ENCODE measurements at places on chromosomes 11 and 22. TPM values are rescaled to one million over a fixed set of nuclear protein-coding genes. Genes with fewer than 3 reads are reported as not detected.
A peak's percentile ranks its signal among the peaks of the same experiment; 100 is the strongest.

- DNase-seq = no peak
- H3K27me3 ChIP-seq = peaks cover 88% of the 10 kb centered on the region
- H3K4me1 ChIP-seq = no peaks in the 10 kb centered on the region
- H3K4me3 ChIP-seq = no peak overlapping the region
- no peak overlapping the region for H3K27ac ChIP-seq
Observed at GRCh38 chr11:125222494-125222893, 57.9 kb downstream of the PKNOX2 start.

- H3K4me1 ChIP-seq = no peaks in the 10 kb centered on the region
- no peak overlapping the region for H3K4me3 ChIP-seq
- H3K27ac ChIP-seq = no peak overlapping the region
- H3K27me3 ChIP-seq = peaks cover 10% of the 10 kb centered on the region
- no peaks in the 10 kb centered on the region for H3K36me3 ChIP-seq
Observed at GRCh38 chr11:109148669-109149068, 273.3 kb upstream of the C11orf87 start.

DNA sequence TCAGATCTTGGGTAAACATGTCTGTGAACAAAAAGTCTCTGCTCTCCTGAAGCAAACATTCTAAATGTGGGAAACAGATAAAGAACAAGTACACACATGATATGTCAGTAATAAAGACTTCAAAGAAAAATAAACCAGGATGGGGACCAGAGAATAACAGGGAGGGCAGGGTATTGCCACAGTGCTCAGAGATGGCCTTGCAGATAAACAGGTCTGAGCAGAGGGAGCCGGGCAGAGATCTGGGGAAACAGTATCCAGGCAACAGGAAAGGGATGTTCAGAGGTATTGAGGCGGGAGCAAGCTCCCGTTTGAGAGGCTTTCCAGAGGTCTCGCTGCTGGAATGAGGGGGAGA, 2.9 kb downstream of the CCDC86 start:
- H3K4me1 ChIP-seq = peaks cover 24% of the 10 kb centered on the region
- H3K27ac ChIP-seq = no peak overlapping the region
- peak overlapping the region; percentile 92 for H3K4me3 ChIP-seq
- no peaks in the 10 kb centered on the region for H3K27me3 ChIP-seq

MGAT3 gene
- total RNA-seq = not detected

GTSE1 gene
- total RNA-seq = 26.4 TPM

DNA sequence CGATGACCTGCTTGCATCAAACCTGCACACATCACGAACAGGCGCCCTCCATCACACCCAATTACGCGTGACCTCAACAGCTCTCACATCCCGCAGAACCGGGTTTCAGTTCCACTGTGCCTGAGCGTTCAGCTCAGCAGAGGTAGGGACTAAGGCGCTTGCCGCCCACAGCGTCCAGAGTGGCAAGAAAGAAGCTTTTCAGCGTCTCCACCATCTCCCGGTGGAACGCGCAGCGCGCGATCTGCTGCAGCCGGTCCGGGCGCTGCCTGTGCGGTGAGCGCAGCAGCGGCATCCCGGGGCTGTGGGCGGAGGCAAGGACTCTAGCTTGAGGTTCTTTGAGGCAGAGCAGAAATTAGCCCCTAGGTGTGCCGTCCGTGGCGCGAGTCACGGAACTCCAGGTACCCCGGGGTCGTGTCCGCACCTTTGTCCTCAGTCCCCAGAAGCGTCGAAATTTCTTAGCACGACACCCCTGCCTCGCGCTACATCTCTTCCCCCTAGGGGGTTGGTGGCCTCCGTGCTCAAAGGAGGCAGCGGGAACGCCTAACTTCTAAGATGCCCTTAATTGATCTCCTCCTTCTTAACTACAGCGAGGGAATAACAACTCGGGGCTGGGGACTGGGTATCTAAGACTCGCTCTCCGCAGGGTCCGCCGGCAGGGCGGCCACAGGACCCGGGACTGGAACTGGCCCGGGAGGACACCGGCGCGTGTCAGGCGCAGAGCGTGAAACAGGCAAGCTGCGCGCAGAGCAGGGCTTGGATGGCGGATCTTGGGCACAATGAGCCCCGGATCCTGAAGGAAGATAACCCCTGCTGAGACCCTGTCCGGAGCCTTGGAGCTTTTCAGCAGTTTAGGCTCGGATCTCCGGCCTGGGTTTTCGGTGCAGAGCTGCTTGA, 1.7 kb upstream of the CALCA start:
- DNase-seq = no peak
- no peak overlapping the region for H3K27ac ChIP-seq
- no peaks in the 10 kb centered on the region for H3K4me1 ChIP-seq
- H3K27me3 ChIP-seq = peaks cover 37% of the 10 kb centered on the region

NCF4 gene
- 0.47 TPM for total RNA-seq

RFPL1 gene
- not detected for total RNA-seq

DNA sequence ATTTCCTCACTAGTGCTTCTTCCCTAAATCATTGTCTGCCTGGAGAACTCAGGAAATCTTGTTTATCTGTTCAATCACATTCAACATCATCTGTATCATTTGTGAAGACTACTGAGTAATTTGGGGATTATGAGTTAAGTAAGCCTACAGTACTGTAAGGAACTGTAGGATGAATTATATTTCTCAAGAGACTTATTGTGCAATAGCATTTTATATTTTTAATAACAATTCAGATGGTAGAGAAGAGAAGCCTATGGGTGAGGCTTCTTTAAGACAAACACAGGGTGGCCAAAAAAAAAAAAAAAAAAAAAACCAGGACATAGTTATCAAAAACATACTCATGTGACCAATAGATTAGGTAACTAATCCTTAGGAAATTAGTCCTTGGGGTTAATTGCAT, 282.7 kb downstream of the FAM181B start:
- H3K27me3 ChIP-seq = peaks cover 14% of the 10 kb centered on the region
- no peak overlapping the region for H3K4me3 ChIP-seq
- DNase-seq = no peak
- H3K27ac ChIP-seq = no peak overlapping the region

DNA sequence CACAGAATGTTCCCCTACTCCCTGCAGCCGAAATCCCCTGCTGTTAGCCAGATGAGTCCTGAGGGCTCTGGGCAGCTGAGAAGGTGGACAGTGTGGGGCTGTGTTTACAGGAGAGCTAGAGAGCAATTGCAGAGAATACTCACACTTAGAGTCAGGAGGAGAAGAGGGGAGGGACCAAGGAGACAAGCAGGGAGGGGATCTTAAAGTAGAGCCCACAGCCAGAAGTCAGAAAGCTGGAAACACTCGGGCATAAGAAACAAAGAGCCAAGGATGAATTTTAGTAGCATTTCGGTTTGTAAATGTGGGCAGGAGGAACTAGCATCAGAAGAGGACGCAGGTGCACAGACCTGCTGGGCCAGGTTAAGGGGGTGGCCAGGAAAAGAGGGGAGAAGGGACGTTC, 1435.9 kb downstream of the BRD1 start:
- no peak for DNase-seq
- no peaks in the 10 kb centered on the region for H3K4me1 ChIP-seq
- no peak overlapping the region for H3K4me3 ChIP-seq
- no peaks in the 10 kb centered on the region for H3K36me3 ChIP-seq
- no peak overlapping the region for H3K27ac ChIP-seq
- H3K27me3 ChIP-seq = no peaks in the 10 kb centered on the region

- H3K4me3 ChIP-seq = no peak overlapping the region
- H3K4me1 ChIP-seq = peaks cover 3% of the 10 kb centered on the region
- no peaks in the 10 kb centered on the region for H3K36me3 ChIP-seq
Observed at GRCh38 chr11:125141686-125142535, 22.6 kb upstream of the PKNOX2 start.
